ENCODE measurements at places on chromosomes 6 and 20.

- DNase-seq = no peak
Observed at GRCh38 chr6:41717392-41717736, 18.0 kb downstream of the TFEB start.

DNA sequence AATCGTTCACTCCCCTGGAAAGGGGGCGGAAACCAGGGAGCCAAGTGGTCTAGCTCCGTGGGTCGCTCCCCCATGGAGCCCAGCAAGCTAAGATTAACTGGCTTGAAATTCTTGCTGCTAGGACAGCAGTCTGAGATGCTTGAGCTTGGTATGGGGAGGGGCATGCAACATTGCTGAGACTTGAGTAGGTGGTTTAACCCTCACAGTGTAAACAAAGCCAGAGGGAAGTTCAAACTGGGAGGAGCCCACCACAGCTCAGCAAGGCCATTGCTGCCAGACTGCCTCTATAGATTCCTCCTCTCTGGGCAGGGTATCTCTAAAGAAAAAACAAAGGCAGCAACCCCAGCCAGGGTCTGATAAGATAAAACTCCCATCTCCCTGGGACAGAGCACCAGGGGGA lies 43.2 kb downstream of the COL21A1 start:
- no peak for DNase-seq

DNA sequence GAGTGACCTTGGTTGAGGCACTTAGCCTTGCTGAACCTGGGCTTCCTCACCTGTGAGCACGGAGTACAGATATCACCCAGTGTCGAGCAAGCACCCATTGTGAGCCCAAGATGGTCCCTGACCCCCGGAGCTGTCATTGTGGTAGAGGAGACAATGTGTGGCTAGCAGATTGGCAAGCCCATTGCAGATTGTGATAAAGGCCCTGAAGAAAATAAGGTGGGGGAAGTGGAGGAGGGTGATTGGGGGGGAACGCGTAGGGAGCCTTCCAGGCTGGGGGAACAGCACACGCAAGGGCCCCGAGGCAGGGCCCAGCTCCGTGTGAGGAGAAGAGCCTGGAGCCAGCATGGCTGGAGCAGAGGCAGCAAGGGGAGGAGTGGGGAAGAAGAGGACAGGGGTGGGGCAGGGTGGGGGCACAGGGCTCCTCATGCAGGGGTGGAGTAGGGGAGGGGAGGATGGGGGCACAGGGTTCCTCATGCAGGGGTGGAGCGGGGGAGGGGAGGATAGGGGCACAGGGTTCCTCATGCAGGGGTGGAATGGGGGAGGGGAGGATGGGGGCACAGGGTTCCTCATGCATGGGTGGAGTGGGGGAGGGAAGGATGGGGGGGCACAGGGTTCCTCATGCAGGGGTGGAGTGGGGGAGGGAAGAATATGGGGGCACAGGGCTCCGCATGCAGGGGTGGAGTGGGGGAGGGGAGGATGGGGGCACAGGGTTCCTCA lies 7.0 kb downstream of the CEBPB start:
- DNase-seq = no peak

DNA sequence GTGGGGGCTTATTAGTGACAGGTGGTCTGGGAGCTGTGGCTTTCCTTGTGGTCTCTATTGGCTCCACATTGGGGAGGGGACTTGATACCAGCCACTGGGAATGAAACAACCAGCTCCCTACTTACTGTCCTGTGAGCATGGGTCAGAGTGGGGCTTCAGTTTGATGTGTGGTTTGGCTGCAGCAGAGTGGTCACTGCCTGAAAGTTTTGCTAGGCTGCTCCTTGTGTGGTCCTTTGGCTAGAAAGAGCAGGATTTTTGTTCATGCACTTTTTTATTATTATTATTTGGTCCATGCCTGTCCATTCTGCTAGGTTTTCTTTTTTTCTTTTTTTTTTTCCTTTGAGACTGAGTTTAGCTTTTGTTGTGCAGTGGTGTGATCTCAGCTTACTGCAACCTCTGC lies 7.5 kb upstream of the TMEM14B start:
- DNase-seq = no peak

GRCh38 chr6:3851839-3852238 lies 2.7 kb downstream of the FAM50B start:
- DNase-seq = no peak

DNA sequence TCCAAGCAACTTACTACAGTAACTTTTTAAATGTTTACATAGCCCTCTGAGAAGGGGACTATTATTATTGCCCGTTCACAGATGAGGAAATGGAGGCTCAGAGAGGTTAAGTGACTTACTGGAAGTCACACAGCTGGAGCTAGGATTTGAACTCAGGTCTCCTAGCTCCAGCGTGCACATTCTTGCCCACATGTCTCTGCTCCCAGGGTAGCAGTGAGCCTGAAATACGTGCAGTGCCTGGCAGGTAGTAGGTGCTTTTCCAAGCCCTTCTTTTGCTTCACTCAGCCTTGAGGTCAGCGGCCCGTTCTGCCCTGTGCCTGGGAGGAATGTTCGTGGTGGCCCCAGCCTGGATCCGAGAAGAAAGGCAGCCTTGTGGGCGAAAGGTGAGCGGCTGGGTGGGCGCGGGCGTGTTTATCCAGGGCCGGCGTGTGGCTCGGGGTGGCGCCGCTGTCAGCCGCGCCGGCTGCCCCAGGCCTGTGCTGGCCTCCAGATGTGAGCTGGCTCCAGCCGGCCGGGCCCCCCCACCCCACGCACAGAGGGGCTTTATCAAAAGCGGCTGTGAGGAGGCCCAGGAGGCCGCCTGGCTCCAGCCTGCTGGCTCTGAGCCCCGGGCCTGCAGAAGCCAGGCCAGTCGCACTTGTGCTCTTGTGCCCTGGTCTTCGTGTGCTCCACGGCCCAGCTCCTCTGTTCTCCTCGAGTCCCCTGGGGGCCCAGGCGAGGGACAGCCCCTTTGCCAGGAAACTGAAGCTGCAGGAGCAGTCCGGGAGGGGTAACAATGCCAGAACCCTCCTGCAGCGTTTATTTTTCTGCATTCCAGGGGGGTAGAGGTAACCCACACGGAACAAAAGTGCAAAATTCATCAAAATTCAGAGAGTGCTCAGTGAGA lies 58.1 kb downstream of the UBE2V1 start:
- no peak for DNase-seq

GRCh38 chr20:38635721-38636288 lies 34.2 kb downstream of the ARHGAP40 start:
- DNase-seq = no peak

GRCh38 chr20:36303020-36303595 lies 3.0 kb upstream of the DLGAP4 start:
- DNase-seq = no peak

DNA sequence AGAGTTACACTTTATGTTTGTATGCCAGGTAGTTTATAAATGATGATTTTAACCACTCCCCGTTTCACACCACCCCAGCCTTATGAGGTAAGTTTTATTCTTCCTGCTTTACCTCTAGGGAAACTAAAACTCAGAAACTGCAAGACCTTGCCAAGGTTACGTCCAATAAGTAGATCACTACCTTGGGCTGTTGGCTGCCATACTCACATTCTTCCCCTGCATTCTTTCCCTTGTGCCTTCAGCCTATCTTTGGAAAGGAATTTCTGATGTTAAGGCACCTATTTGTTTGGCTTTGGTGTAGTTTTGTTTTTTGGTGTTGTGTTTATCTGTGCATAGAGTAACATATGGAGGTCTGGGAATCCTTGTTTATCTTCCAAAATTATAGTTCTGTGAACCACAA lies 122.1 kb downstream of the UST start:
- no peak for DNase-seq

DNA sequence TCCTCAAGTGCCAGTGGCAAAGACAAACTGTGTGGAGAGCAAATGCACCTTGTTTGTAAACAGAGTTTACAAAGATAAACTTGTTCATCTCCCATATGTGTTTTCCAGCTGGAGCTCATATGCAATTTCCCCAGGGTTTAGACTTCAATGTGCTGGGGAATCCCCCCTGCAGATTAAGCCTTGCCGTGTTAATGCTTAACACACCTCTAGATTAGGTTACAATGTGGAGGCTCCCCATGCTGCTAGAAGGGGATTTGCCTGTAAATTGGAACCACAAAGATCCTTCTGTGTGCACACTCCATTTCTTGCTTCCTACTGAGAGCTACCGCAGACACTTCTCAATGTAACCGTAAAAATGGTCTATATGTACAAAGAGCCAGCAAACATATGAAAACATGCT lies 263.1 kb downstream of the TBX18 start:
- DNase-seq = no peak

DNA sequence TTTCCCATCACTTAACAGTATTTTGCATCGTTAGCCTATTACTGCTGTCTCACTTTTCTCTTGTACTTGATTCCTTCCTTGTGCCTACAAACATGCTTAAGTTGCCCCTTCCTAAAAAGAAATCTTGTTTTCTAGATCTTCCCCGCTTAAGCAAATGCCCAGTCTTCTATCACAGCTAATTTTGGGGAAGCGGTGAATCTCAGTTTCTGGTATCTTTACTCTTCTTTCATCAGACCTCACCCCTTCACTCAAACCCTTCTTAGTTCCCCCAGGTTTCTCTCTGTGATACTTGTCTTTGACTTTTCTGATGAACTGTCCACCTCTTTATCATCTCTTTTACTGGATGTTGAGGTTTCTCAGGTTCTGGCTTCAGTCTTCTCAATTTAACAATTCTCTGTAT lies 14.2 kb downstream of the VAPB start:
- no peak for DNase-seq

DNA sequence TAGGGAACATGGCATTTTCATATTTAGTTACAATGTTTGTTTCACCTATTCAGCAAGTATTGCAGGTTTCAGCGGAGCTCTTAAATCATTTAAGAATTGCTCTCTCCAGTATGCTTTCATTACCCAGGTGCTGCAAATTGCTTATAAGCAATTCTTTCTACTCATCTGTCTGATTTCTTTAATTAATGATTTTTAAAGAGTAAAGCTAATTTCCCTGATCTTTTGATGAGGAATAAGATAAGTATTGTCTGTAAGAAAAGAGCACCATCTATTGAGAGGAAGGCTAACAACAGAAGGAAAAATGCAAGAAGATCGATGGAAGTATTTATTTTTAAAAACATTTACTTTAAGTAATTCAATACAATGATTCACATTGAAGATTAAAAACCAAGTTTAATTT lies 2.0 kb downstream of the OPRM1 start:
- no peak for DNase-seq

DNA sequence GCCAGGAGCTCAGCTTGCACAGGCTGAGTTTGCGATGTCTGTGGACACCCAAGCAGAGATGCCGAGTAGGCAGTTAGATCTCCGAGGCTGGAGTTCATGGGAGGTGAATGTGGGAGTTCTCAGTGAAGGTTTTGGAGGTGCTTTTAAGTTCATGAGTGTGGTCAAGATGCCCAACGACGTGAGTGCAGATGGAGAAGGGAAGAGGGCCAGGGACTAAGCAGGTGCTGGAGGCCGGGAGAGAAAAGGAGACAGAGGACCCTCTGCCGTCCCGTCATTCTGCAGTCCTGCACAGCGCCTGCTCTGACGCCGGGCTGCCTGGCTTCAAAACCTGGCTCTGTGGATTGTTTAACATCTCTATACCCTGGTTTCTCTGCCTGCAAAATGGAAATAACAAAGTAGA lies 15.5 kb downstream of the ITPR3 start:
- no peak for DNase-seq

GRCh38 chr20:56940466-56940865 lies 311.4 kb downstream of the TFAP2C start:
- no peak for DNase-seq

DNA sequence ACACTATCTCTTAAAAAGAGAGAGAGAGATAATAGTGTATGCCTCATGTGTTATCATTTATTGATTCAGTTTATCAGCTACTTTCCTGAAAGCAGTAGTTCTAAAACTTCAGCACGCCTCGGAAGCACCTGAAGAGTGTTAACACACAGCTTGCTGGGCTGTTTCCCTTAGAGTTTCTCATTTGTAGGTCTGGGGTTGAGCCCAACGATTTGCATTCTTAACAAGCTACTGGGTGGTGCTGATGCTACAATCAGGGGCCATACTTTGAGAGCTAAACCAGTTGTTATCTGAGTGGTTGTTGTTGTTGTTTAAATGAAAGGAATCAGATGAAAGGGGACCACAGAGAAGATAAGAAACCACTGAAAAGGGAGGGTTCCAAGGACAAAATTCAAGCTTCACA lies 32.6 kb downstream of the SIM1 start:
- no peak for DNase-seq

DNA sequence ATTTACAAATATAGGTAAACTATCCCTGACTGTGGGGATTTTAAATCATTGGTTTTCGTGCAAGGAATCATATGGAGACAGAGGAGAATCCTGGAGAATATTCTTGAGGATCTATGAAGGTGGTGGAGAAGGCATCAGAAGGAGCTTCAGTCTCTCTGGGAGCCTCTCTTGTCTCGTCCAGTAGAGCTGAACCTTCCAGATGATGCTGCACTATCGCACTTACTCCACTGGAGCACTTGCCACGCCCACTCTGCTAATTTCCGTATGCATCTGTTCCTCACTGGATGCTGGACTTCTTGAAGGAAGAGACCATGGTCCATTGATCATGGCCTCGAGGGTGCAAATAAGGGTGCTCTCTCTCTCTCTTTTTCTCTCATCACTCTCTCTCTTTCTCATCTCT lies 36.8 kb downstream of the C6orf118 start:
- DNase-seq = no peak

DNA sequence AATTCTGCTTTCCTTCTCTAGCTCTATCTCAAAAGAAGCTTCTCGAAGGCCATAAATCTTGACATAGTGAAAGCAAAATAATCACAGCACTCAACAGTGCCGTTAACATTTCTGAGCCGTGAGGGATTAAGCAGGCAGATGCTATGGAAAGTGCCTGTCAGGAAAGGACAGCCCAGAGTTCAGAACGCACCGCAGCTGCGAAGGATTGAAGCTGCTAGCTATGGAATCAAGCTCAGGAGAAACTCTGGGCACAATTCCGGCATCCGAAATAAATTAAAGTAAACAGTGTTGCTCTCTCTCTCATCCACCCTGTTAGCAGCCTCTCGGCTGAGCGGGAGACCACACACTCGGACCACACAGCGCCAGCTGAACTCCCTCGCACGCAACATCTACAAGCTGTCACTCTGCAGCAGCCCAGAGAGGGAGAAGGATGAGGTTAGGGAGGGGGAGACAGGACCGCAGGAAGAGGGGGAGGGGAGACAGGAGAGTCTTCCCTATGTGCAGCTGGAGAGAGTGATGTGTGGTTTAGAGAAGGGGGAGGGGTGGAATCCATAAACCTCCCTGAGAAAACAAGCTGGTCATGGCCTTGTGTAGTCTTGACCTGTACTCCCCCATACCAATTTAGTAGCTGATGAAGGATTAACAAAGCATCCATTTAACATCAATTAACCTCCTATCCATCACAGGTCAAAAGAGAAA lies 9.0 kb downstream of the EXOC2 start:
- DNase-seq = no peak

- DNase-seq = no peak
Observed at GRCh38 chr6:161406646-161407045, 132.8 kb upstream of the AGPAT4 start.

GRCh38 chr6:130138116-130138908 lies 84.4 kb downstream of the SAMD3 start:
- no peak for DNase-seq

Measured in effector memory CD4-positive, alpha-beta T cell (primary cell).